Fibroblast of skin of left quadriceps (primary cell): ENCODE measurements at places on chromosomes 3 and 15.

DNA sequence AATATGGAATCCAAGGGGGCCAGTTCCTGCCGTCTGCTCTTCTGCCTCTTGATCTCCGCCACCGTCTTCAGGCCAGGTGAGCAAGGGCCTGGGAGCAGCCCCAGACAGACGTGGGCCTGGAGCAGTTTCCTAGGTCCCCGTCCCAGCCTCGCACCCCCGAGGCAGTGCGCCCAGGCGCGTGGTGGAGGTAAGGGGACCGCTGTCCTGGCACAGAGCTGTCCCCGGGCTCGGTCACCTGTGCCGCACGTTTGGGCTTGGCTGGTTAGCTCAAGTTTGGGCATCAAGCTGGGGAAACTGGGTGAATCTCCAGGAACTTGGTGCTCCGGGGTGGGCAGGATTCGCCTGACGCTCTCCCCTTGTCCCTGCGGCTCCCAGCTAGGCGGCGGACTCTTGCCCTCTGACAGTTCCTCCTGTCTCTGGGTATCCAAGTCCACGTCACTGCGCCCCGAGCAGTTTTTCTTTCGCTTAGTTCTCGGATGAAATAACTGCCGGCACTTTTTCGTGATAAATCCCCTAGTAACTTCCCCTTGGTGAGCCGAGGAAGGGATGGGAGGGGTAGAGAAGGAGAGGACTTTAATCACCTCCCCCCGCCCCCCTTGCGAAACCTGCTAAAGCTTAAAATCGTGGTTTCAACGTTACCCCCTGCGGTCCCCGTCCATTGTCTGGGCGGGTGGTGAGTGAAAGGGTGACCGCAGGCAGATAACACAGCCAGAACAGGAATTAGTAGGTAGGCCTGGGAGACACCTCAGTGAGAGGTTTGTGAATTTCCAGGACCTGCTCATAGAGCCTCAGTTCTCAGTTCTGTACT lies 901 bp downstream of the ALCAM start:
- no peak for DNase-seq

- no peak for DNase-seq
Observed at GRCh38 chr3:128532012-128532983, 39.3 kb upstream of the GATA2 start.

GRCh38 chr3:148203297-148204010 lies 494.2 kb upstream of the AGTR1 start:
- peak; percentile 30 for DNase-seq

DNA sequence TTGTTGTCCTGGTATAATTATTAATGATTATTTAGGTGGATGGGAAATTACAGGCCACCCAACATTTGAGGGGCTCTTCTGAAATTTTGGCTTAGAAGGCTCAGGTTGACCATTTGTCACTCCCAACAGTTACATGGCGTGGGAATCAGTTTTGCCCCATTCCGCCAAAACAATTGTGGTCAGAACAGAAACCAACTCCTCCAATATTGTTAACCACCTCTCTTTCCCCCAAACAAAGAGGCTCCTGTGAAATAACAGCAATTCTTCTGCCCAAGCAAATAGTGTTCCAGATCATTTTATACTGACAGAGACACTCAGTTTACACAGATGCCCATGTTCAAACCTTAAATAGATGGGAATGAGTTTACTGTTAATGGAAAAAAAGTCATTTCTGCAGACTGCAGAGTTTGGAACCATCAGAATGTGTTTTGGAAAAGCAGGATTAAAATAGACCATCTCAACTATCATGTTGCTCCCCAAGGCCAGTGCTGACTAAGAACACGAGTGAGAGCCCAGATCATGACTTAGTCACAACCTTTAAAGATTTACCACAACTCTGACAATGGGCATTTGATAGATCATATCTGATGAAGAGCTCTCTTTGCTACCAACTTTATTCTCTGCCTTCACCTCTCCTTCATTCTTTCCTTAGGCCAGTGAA lies 102.1 kb downstream of the DUT start:
- no peak for DNase-seq

- DNase-seq = no peak
Observed at GRCh38 chr15:57500979-57501576, 90.6 kb upstream of the MYZAP start.

- peak; percentile 99 for DNase-seq
Observed at GRCh38 chr3:9731206-9732079, at the start of gene BRPF1. TSS of gene BRPF1 (plus strand) at chr3:9731735. CDS start at chr3:9734141, 2,406 bp downstream.

- DNase-seq = no peak
Observed at GRCh38 chr3:78268716-78269668, 1229.1 kb downstream of the ROBO2 start.

- DNase-seq = no peak
Observed at GRCh38 chr3:183427876-183428446, 458 bp downstream of the MCF2L2 start.

DNA sequence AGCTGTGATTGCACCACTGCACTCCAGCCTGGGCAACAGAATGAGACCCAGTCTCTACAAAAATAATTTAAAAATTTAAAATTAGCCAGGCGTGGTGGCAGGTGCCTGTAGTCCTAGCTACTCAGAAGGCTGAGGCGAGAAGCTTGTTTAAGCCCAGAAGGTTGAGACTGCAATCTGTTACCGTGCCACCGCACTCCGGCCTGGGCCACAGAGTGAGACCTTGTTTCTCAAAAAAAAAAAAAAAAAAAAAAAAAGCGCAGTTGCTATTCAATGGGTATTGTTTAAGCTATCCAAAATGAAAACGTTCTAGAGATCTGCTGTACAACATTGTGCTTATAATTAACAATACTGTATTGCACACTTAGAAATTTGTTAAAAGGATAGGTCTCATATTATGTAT lies 24.0 kb downstream of the ZNF148 start:
- DNase-seq = no peak

DNA sequence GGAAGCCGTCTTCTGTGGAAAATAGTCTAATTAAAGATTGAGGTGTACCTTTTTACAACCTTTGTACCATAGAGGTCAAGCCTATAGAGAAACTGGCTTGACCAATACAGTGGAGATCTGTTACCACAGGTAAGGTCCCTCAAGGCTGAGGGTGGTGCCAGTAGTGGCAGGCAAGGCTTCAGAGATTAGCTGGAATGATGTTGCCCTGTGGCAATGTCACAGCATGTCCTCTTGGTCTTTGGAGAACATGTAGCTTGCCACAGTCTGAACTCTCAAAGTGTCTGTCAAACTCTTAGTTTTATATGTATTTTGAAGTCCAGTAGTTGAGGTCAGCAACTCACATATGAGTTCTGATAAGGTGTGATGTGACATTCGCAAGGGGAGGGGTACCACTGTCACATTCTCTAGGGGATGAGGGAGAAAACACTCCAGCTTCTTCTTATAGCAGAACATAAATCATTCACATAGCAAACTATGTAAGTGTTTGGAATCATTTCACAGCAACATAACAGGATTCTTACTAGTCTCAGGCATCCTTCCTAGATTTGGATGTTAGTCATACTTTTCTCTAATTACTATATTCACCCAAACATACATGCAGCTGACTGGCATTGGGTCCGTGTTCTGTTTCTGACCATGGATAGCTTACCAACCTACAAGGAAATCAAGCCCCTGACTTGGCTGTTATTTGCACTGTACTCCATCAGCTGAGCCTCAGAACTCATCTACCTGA lies 173.6 kb downstream of the UBE2E2 start:
- DNase-seq = no peak

- DNase-seq = peak; percentile 88
Observed at GRCh38 chr15:41490355-41490754, 3.3 kb upstream of the ITPKA start.

DNA sequence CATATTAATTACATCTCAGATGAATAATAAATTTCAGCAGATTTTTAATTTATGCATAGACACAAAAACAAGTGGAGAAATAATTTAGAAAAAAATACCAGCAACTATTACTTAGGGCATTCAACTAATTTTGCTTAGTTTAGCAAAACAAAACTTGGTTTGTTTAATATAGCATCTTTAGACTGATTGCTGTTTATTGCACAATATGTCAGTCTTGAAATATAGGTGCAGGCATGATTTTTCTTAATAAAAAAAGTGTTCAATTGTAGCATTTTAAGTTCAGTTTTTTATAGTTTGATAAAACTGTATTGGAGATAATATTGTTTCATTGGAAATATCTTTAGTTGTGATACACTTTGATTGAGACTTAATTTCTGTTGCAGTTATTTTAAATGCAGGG lies 161.2 kb upstream of the KCNH8 start:
- no peak for DNase-seq

GRCh38 chr15:58361273-58361759 lies 70.5 kb upstream of the LIPC start:
- DNase-seq = peak; percentile 98

GRCh38 chr15:43208052-43209002 lies 12.5 kb downstream of the EPB42 start:
- DNase-seq = no peak

- DNase-seq = no peak
Observed at GRCh38 chr15:95558916-95559315, 771.6 kb upstream of the NR2F2 start.

DNA sequence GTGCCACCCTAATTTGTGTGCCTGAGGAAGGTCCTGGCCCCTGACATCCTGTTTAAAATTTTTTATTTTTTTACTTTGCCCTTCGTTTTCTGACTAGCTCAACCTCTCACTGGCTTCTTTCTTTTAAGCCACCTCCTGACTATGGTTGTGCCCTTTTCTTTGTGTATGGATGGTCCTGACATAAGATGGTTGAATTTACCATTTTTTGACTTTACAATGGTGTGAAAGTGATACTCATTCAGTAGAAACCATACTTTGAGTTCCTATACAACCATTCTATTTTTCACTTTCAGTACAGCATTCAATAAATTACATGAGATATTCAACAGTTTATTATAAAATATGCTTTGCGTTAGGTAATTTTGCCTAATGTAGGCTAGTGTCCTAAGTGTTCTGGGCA lies 74.3 kb upstream of the PTX3 start:
- no peak for DNase-seq

DNA sequence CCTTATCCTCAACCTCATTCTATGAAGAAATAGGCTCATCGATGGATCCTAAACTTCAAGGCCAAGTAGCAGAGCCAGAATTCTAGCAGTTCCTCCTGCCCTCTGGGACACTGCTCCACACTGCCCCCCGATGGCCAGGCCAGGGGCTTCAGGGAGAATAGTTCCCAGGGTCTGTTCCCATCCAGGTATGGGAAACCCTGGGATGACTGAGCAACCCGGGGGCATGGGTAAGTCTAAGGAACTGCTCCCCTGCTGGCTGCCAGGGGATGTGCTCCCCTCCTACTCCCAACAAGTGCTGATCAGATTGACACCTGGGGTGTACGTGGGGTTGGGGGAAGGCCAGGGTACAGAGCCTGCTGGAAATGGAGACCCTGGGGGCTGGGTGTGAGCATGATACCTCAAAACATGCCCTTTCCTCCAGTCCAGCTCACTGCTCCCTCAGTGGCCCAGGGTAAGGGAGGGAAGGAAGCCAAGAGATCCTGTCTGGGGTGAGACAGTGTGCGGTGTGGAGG lies 7.6 kb downstream of the ULK3 start:
- DNase-seq = peak; percentile 12

DNA sequence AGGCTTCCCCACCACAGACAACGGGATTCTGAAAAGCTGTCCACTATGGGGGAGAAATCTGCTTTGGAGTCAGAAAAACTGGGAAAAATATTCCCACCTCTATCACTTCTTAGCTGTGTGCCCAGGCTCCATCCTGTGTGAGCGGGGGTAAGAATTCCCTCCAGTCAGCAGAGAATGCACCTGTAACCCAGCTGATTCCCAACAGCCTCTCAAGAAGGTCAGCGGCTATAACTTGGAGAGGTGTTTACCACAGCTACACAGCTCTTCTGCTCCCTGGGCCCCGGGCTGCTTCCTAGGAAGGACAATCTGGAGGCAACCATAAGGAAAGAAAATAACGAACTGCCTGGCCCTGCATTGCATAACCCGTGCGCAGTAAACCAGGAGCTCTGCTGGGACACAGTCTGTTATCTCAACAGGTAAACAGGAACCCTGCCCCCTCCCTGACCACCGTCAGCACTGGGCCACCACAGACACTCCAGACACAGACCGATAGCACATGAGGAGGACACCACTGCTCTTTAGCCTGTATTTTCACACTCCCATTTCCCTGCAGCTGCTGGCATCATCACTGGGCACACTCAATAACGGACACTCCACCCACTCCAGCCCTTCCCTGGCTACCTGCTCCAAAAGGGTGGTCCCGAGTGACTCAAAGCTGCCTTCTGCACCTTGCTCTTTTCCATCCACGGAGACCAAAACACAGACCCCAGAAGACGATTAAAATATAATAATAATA lies 2.1 kb downstream of the RAB43 start:
- no peak for DNase-seq

DNA sequence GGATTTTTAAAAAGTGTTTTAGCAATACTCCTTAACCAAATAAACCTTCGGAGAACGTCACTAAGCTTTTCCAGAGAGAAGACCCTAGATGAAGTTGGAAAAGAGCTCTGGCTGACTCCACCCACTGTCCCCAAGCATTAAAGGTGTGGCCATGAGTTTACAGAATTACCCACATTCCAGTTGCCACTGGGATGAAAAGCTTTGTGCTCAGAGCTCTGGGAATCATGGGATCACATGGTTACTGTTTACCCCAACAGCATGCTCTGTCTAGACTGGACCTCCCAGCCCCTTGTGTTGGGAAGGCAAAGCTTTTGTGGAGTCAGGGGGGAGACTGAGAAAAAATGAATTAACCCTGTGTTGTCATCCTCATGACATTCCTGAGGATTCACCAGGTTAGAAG lies 55.3 kb downstream of the CCK start:
- no peak for DNase-seq

DNA sequence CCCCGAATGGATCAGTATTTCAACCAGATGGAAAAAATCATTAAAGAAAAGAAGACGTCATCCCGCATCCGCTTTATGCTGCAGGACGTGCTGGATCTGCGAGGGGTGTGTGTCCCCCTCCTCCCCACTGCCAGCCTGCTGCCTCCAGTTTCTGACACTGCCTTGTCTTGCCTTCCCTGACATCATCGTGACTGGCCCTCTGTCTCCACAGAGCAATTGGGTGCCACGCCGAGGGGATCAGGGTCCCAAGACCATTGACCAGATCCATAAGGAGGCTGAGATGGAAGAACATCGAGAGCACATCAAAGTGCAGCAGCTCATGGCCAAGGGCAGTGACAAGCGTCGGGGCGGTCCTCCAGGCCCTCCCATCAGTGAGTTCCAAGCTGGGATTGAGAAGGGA lies 10.9 kb downstream of the EIF4G1 start:
- DNase-seq = no peak

DNA sequence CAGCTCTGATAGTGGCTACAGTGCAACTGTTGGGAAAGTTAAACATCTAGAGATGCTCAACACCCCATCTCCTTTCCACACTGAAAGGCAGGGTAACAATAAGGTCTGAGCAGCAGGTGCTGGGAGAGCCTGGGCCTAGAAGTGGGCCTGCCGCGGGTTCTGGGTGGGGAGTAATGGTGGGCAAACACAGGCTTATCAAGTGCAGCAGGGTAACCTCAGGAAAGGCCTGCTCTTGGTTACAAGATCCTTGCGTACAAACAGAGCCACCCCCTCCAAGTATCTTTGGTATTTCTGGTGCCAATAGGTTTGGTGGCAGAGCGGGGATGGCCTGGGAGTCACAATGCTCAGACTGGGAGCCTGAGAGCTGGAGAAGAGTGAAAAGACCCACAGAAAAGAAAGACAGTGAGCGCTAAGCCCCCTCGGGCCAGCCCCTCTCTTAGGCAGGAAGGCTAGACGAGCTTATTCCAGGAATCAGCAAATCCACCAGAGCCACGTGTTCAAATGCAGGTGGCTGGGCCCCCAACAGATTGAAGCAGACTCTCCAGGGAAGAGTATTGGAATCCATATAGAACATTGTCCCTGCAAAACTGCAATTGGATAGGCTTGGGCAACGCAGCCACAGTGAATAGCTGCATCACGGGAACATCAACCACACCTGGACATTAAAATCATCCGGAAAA lies 2.7 kb downstream of the IQSEC1 start:
- DNase-seq = no peak
